ENCODE measurements at places on chromosomes 16 and 17.

DNA sequence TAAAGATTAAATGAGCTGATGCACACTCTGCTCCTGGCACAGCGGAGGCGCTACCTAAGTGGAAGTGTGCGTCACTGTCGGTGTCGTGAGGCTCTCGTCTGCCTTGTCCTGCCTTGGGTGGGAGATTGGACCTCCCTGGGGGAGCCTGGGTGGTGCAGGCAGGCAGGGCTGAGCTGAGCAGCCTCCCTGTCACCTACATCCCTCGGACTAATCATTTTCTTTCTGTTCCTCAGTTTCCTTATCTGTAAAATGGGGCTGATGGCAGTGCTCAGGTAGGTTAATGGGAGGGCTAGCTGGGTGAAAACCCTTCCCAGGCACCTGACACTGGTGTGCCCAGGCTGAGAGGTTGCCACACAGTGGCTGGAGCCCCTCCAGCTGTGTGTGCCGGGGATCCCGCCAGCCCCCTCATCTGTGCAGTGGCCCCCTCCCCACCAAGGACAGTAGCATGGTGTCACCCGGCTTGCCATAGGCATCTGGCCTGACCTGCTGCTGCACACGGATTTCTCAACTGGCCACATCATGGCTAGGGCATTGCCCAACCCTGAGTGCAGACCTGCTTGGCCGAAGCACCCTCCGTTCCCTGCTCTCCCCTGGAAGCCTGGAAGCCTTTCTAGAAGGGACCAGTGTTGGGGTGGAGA is 4.3 kb downstream of the ADCY7 start:
- DNase-seq, result no peak

- DNase-seq, result no peak
Measured at GRCh38 chr17:40818343-40818732, 4.1 kb downstream of the KRT10 start.

GRCh38 chr17:44786551-44787081 is 27.8 kb downstream of the ADAM11 start:
- DNase-seq, result no peak

DNA sequence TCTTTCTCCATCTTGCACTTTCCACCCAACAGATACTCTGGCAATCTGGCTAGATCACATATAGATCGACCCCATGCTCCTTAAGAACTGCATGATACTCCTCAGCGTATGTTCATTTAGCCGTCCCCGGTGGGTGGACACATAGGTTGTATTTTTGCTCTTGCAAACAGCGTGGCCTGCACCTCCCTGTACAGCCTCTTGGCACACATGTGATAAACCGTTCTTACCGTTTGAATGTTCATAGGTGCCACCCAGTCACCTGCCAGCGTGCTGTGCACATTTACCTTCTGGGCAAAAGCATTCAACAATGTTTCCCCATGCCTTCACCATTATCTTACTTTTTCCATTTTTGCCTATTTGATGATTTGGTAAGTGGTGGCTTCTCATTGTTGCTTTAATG is 6.2 kb downstream of the TNP2 start:
- DNase-seq, result no peak

DNA sequence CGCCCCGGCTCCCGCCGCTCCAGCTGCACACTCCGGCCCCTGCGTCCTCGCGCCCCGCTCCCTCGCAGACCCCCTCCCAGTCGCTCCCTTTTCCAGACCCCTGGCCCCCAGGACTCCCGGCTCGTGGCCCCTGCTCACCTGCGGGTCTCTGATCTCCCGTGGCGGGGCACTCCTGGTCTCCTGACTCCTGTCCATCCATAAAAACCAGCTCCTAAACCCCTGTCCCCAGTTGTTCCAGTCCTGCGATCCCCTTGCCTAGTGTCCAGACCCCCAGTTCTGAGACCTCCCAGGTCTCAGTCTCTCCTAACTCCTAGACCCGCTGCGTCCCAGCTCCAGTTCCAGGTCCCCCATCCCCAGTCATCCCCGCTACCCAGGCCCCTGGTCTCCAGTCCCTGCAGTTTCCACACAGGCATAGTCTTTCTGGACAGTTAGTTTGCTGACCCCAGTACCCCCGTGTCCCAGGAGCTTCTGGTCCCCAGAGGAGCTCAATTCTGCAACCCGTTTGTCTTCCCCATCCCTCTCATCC is 379 bp downstream of the SNX29 start:
- peak; percentile 9 for DNase-seq

GRCh38 chr17:27089929-27090247 is 204.0 kb upstream of the WSB1 start:
- no peak for DNase-seq

DNA sequence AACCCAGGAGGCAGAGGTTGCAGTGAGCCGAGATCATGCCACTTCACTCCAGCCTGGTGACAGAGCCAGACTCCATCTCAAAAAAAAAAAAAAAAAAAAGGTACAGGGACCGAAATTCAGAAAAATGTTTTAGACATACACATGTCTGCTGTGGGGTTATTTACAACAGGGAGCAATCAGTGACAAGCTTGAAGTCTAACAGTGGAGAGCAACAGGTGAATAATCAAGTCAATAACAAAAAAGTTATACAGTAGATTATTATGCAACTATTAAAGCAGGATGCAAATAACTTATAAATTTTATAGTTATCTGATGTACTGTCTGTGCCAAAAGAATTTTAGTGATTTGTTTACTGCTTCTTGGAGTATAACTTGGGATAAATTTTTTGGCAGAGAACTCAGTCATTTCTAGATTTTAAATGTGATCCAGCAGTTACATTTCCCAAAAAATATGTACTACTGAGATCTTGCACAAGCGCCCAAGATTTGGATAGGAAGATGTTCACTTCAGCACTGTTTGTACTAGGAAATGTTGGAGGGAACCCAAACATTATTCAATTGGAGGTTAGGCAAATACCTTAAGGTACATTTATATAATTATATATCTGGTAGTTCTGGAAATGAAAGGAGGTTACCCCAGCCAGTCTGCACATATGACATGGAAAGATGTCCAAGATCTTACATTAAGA is 34.1 kb downstream of the EEF2K start:
- DNase-seq, result no peak
